CD8-positive, alpha-beta memory T cell (primary cell): ENCODE measurements at places on chromosomes 7 and 10.

DNA sequence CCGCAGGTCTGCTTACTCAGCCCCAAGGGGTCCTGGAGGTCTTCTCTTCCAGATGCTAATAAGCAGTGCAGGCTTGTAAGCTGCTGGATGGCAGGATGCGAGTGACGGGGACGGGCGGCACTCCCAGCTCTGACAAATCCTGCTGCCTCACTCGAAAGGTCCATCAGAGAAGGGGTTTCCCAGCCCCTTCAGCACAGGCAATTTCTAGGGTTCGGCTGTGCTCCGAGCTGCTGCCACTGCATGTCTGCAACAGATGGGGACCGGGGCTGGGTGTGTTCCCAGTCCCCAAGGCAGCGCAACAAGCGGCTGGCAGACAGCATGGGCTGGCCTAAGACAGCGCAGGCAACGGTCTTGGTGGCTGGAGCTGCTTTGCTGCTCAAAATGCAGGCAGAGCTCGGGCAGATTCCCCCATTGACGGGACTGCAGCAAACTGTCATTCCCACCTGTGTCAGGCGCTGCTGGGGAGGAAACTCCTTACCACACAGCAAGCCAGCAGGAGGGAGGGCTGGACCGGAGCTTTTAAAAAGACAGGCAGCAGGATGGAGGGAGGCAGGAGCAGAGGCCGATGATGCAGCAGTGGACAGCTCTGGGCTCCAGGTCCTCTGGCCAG is 62.4 kb downstream of the PRKAG2 start:
- no peak for DNase-seq

- DNase-seq = no peak
Measured at GRCh38 chr7:25054819-25055519, 70.1 kb downstream of the CYCS start.

- no peak for DNase-seq
Measured at GRCh38 chr10:44574596-44575480, 189.9 kb upstream of the CXCL12 start.

GRCh38 chr10:99374972-99375371 is 45.8 kb downstream of the CNNM1 start:
- no peak for DNase-seq

DNA sequence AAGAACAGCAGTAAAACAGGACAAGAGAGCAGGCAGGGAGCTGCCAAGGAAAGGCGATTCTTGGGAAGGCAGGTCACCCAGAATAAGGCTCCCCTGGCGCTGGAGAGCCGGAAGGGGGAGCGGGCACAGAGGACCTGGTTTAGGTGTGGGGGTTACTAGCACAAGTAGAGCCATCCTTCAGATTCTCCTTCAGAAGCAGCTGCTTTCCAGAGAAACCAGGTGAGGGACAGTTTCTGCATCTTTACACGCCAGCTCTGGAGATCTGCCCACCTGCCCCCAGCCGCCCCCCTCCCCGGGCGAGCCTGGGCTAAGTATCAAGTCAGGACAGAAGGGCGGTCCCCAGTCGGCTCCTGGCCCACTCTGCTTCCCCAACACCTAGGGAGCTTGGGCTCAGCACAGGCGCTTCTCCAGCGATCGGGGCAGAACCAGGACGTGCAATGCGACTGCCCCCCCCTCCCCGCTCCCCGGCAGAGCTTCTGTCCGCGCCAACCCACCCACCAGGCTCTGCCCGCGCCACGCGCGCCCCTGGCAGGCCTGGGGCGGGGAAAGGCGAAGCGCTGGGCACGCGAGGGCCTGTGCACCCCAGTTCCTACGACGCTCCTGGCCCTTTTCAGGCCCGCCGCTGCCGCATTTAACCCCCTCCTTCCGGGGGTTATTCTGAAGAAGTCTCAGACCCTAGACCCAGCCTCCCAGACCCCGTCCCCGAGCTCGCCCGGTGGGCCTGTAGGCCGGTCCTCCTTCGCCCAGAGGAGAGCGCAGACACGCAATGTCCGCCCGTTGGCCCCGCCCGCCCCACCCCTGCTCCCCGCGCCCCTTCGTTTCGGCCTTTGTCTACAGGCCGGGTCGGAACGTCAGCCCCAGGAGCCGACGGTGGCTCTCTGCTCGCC is 4.4 kb upstream of the EN2 start:
- no peak for DNase-seq

GRCh38 chr10:77939561-77940001 is 13.0 kb upstream of the DLG5 start:
- no peak for DNase-seq

DNA sequence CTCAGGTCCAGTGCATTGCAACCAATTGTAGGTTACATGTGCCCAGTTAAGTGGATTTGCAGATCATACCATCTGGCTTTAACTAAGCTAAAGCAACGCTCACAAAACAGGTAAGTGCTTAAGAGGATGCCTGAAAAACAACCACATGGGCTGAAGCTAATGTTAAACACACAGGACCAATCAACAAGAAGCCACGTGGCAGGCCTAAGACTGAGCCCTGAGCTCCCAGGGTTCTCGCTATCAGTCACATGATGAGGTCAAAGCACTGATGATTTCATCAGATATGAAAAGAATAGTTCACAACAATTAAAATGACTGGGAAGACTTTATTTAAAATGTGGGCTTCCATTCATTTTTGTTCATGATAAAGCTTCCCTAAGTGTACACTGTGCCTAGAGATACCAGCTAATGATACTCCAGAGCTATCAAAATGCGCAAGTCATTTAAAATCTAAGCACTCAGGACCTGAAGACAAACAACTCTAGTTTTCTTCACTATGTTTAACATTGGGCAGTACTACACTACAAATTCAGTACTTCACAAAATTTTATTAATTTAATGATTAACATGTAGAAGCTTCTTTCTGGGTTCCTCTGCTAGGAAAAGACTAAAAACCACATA is 90.6 kb downstream of the PIP4K2A start:
- DNase-seq = no peak

GRCh38 chr7:149817301-149817771 is 20.8 kb upstream of the ZNF862 start:
- no peak for DNase-seq

DNA sequence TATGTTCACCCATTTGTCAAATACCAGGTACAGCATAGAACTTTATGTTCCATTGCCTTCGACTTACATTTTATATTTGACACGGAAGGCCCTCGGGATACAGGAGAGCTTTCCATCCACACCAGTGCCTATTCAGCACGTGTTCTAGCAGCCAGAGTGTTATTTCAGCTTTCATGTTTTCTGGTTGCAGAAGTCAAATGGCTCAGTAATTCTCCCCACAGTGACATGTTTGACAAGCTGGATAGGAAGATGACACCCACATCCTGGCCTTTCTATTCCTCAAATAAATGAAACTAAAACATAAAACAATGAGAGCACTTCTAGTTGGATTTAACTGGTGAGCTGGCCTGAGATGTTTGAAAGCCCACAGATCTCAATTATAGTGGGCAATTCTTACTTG is 173.4 kb downstream of the SORCS1 start:
- DNase-seq = no peak

GRCh38 chr7:17056491-17057142 is 174.8 kb upstream of the AGR3 start:
- no peak for DNase-seq

GRCh38 chr10:66927971-66928770 is 2.3 kb downstream of the LRRTM3 start:
- no peak for DNase-seq

GRCh38 chr7:23072922-23073321 is 32.7 kb upstream of the KLHL7 start:
- no peak for DNase-seq

DNA sequence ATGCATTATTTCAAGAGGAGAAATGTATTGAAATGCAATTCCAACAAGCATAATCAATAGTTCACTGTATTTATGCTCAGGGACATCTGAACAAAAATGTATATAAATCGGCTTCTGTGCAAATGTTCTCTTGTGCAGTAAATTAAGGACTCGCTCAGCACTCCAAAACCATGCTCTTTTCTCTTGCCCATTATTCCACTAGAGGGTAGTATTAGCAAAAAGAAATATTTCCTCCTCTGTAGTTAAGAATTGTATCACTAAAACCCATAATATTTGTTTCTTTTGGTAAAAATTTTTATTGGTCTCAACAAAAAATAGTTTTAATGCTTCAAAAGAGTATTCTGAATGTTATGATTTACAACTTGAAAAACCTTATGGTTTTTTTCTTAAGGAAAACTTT is 803.1 kb downstream of the PCDH15 start:
- DNase-seq = no peak

GRCh38 chr10:73911553-73912004 is 647 bp downstream of the PLAU start:
- no peak for DNase-seq

DNA sequence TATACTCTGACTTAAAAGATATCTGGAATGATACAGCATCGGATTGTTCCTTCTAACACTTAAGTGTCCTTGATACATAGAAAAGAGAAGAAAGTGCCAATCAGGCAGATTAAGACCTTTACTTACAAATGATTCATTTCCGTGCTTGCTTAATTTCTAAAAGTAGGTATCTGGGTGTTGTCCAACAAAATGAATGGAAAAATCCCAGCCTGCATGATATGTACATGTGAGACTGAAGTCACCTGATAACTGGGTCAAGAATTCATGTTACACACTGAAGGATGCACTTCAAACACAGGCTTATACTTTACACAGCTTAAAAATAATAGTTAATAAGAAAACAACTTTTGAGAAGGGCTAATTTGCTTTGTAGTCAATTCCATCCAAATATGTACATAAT is 25.2 kb upstream of the PLXDC2 start:
- no peak for DNase-seq

- DNase-seq = no peak
Measured at GRCh38 chr7:86930554-86931307, 128.7 kb downstream of the ELAPOR2 start.

DNA sequence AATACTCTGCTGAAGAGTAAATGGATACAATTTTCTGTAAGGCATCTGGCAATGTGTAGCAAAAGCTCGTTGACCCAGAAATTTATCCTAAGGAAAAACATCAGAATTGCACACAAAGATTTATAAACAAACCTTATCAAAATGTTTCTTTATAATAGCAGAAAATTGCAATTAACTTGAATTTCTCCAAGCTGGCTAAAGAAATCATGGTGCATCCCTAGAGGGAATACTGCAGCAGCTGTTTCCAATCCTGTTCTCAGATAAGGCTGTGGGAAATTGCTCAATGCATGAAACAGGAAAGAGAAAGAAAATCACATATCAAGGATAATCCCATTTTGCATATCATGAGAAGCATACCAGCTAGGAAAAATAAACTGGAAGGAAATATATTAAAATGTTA is 18.7 kb downstream of the TACR2 start:
- DNase-seq = no peak

- no peak for DNase-seq
Measured at GRCh38 chr7:70569335-70569819, 562.6 kb upstream of the GALNT17 start.

DNA sequence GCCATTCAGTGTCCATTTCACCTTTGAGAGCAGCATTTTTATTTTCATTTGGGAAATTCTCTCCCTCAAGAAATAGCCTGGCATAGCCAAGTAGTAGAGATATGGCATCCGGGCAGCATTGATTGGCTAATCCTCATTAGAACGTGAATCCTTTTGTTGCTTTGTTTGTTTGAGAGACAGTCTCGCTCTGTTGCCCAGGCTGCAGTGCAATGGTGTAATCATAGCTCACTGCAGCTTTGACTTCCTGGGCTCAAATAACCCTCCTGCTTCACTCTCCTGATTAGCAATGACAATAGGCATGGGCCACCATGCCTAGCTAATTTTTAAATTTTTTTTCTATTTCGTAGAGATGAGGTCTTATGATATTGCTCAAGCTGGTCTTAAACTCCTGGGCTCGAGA is 1174.9 kb upstream of the AUTS2 start:
- DNase-seq = no peak

- DNase-seq = no peak
Measured at GRCh38 chr10:5625992-5626777, 40.2 kb downstream of the ASB13 start.

GRCh38 chr10:127193125-127193524 is 3.3 kb downstream of the INSYN2A start:
- no peak for DNase-seq

- DNase-seq = no peak
Measured at GRCh38 chr10:82942286-82943099, 1067.5 kb downstream of the NRG3 start.

DNA sequence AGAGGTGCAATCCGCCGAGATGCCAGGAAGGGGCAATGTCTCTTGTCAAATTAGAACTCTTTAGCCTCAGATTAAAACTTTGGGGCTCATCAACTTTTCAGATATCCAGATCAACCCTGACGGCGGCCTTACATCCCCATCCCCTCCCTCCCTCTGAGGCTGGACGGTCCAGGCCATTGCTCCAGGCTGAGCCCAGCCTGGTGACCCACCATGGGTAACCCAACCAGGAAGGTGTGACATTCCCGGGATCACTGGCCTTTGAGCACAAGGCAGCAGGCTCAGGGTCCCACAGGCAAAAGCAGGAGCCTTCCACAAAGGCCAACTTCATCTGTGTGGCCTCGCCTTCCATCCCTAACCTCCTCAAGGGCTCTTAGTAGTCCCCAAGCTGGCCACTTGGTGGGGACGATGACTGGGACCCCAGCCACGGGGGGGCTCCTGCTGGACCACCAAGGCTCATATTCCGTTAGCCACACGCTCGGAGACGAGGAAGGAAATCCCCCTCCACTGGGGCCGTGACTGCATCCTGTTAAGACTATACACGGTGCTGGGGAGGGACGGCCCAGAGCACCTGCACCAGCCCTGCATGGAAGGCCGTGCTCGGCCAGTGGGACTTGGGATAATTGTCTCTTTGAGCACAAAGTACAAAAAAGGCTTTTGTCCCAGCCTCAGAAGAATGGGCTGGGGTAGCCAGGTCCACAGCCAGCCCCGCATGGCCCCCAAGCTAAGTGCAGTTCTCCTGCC is 62.8 kb downstream of the ZRANB1 start:
- no peak for DNase-seq

DNA sequence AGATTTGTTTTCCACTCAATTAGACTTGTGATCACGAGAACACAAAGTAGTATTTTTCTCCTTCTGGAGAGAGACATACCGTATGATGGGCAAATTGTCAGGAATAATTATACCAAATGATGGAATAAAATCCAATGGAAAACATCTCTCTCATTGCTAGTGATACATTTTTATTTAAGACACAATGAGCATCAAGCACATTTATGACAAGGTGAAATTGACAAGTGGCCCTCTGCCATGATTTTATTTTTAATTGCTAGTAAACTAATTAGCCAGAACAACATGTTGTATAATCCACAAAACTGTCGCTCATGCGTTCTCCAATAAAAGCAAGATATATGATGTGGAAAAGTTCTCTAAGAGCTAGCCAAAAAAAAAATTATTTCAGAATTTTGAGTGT is 620.8 kb downstream of the AUTS2 start:
- DNase-seq = no peak
